Peyer's patch (tissue), 4 donors: ENCODE measurements at places on chromosomes 5 and 9. TPM values are rescaled to one million over a fixed set of nuclear protein-coding genes. Genes with fewer than 3 reads are reported as not detected.

Gene PCA3
- not detected for total RNA-seq

Gene SPATA31C1
- total RNA-seq, result not detected

Gene FAM81B
- not detected for total RNA-seq

DNA sequence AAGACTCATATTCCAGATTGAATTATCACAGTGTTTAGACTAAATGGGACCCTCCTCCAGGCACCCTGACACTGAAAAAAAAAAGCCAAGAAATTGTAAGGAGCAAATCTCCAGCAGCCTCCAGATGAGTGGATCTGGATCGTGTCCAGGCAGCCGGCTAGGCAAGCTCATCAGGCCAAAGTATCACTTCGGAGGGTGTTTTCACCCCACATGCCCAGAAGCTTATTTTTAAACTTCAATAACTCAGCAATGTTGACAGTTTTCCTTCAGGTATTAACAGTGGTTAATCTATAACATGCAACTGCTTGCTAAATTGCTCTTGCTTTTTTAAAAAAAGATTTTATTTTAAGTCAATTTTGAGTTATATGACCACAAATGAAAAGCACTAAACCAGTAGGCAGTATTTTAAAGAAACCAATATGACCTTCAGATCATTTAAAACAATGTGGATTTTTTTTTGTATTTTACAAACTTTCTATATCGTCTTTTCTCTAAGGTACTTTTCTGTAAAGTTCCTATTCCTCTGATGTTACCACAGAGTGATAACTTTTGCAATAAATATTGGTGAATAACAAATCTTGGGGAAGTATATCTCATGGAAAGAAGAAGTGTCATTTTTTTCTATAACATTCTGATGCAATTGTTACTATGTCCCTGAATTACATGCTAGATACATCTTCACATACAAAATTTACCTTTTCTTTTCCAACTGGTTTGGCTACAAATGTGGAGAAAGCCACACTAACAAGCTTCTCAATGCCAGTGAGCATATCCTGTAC lies 30.7 kb downstream of the ACOT12 start:
- no peak for DNase-seq

GRCh38 chr5:58849223-58849622 lies 266.3 kb downstream of the RAB3C start:
- no peak for DNase-seq

DNA sequence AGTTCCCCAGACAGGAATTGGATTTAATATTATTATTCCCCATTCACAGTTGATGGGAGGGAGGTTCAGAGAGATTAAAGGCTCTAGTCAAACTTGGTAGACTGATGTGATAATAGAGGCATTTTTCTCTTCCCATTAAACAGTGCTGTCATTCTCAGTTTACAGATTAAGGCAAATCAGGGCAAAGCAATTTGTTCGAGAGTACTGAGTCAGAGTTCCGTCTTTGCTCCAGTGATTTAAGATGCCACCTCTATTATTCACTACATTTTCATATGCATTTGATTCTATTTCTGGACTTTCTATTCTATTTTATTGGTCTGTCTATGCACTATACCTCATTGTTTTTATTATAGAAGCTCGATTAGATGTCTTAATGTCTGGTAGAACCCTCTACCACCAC lies 201.0 kb upstream of the RAI14 start:
- DNase-seq, result no peak

- peak; percentile 55 for DNase-seq
These were observed 32.4 kb upstream of the NFIB start for GRCh38 chr9:14346231-14346791.

DNA sequence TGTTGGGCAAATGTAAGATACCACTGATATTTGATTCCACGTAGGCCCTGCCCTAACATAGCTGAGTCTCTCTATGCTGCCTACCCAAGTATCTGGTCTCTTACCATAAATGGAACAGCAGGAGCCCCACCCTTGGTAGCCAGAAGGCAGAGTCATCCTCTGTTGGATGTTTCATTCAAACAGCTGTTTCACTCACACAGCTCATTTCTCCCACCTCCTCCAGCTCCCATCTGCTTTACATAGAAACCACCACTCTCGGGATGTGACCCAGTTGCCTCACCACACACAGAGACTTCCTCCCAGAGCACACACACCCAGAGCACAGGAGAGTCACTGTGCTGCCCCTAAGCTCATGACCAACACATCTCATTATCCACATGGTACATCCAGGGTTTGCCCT lies 165.3 kb downstream of the TMEM167A start:
- DNase-seq, result no peak

DNA sequence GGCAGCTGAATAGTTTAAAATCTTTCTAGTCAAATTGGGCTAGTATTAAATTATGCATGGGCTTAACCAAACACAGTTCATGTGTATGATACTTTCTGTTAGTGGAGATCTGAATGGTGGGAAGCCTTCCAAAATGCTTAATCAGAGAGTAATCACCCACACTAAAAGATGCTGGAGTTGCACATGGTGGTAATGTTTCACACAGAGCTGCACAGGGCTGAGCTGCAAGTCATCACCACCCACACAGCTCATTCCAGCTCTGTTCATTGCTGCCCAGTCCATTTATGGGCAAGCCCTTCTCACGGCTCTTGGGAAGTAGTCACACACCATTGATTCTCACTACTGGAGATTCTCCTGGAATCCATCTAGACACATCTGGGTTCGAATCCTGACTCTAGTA lies 351.5 kb upstream of the KCNN2 start:
- no peak for DNase-seq
